ENCODE measurements at places on chromosomes 5 and 9. TPM values are rescaled to one million over a fixed set of nuclear protein-coding genes. Genes with fewer than 3 reads are reported as not detected.
A peak's percentile ranks its signal among the peaks of the same experiment; 100 is the strongest.

The PITX1 gene
- not detected for total RNA-seq

The ACOT12 gene
- not detected for total RNA-seq

The CA9 gene
- not detected for total RNA-seq

The SPATA31D4 gene
- not detected for total RNA-seq

The PCDHA10 gene
- 12.2 TPM for total RNA-seq

The SHOC1 gene
- not detected for total RNA-seq

DNA sequence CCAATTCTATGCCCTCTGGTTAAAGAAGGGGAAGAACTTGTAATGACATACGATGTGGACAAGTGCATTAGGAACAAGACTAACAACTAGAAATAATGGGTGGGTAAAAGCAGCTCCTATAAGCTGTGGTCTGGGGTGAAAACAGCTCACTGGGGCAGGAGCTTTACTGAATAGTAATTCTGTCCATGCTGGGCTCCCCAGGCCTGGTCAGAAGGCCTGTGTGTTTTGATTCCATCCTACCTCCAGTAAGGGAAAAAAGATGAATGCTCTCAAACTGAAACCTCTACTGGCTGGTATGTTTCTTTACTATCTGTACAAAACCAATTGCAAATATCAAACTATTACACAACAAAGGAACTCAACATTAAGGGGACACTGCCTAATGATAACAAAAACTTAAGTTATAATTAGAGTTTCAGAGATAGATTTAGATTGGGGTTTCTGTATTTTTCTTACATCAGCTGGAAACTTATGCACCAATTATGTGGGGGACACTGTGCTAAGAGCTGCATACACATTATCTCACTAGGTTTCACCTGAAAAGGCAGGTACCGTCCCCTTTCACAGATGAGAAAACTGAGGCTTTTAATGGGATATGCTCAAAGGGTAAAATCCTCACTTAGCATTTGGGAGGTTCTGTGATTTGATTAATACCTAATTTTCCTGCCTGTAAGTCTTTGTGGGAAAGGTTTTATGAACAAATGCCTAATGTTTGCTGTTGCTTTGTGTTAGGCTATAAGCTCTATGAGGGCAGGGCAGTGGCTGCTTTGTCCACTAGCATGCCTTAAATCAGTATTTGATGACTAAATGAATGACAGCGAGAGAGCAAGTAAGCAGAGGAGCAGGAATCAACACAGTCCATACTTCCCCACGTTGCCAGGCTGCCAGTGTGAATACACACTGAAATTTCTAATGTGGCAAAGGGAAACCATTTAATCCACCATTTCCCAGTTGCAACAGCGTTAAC is 53.6 kb downstream of the ELL2 start:
- no peak for DNase-seq

DNA sequence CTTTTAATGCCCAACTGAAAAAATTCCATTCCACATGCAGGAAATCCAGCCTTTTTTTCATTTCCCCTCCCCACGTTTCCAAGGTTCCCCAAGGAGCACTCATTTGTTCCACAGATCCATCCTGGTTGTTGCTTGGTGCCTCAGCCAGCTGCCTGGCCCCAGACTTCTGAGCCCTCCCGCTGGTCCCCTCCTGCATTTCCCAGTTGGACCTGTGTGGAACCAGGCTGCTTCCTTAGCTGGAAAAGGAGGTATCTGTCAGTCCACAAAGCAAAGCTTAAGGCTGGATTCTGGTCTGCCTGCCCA is 44.8 kb downstream of the ANGPTL2 start:
- peak; percentile 18 for DNase-seq

DNA sequence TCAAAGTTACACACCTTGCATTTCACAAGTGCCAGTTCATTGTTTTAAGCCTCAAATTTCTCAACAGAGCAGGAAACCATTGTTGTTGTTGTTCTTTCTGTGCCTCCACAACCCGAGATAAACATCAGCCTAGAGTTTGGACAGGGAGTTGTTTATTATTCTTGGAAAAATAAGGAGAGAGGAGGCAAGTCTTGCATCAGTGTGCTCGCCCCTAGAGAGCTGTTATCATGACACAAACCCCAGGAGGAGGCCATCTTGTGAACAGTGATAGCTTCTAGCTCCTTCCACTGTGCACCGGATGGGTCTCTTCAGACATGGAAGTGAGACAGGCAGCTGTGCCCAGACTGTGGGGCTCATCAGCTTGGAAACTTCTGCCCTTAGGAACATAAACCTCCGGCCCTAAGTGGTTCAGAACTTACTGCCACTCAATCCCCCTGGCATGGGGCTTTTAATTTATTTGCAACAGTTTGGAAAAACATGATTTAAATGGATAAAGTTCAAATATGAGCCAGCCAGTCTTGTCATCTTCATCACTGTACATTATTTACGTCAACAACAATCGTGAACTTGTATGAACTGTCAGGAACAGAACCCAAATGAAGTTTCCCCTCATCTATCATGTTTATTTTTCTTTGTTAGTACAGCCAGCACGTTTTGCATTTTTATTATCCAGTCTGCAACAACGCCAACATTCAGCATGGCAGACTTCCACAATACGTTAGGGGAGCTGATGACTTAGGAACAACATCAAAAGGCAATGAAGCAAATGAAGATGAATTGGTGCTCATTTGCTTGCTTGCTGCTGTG is 181.7 kb upstream of the S1PR3 start:
- no peak for DNase-seq

DNA sequence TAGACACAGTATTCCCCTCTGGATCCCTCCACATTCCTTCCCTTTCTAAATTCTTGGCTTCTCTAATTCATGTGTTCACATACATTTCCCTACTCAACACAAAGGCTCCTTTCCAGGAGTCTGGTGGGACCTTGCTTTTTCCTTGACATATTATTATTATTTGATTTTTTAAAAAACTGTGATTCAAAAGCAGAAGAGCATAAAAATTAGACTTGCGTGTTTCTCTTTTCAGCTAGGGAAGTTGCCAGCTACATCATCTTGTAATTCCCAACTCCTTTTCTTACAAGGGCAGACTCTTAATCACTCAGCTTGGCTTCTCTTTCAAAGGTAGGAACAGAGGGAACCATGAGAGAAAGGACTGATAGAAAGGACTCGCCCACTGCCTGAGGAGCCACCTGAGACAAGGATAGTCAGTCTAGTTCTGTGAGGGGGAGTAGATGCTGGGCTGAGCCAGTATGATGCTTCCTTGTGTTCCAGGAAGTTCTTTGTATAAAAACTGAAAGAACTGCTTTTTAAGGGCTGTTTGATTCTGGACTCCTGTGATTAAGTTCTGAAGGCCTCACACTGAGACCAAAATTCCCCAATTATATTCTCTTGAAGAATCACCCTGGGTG is 51.0 kb upstream of the DPYSL3 start:
- peak; percentile 71 for DNase-seq

DNA sequence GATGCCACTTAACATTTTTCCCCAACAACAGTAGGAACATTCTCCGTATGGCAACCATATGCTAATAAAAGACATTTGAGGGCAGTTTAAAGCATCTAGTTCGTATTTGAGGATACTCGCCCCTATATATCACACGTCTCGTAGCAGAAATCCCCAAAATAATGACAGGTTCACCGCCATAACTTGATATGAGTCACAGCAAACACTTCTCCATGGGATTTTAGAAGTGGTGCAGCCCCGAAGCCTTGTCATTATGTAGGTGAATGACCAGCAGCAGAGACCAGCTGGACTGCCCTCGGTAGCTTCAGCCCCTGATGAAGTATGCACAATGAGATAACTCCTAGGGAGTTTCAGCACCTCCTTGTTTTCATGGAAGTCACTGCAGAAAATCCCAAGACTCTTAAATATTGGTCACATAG is 2.0 kb downstream of the CTNND2 start:
- no peak for DNase-seq

GRCh38 chr9:93324191-93324834 is 127.2 kb upstream of the FAM120A start:
- DNase-seq: no peak

- no peak for DNase-seq
Observed at GRCh38 chr9:108645520-108645919, 210.3 kb downstream of the ACTL7B start.

DNA sequence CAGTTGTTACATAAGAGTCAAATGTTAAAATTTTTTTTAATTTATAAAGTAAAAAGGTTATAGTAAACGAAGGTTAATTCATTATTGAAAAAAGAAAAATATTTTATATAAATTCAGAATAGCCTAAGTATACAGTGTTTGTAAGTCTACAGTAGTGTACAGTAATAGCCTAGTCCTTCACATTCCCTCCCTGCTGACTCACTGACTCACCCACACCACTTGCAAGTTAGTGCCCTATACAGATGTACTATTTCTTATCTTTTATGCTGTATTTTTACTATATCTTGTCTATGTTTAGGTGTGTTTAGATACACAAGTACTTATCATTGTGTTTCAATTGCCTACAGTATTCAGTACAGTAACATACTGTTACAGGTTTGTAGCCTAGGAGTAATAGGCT is 57.6 kb downstream of the MAMDC2 start:
- DNase-seq: no peak

DNA sequence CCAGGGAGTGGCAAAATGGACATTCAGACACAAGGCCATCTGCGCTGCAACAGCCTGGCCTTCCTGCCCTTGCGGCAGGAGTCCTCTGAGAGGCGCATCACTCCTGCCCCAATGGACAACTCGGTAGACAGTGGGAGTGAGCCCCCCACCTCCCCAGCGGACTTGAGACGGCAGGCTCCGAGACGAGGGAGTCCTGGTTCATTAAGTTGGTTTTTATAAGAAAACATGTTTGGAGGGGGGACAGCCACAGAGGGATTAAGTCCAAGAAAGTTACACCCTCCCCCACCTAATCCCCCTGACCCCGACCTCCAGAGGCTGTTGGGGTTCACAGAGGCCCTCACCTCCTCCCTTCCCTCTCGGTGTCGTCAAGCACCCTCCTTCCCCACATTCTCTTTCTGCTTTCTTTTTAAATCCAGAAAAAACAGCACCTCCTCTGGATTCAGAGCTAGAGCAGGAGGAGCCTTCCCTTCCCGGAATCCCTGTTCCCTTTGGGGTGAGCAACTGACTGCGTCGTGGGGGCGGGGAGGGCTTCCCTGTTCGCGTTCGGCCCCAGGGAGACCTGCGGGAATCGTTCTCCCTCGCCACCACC is 1.8 kb upstream of the EGR1 start:
- peak; percentile 51 for DNase-seq

Data from GM23338 (cell line).